Activated CD8-positive, alpha-beta memory T cell treated with anti-CD3 and anti-CD28 coated beads, Interleukin-2, amount 50 U/mL, for 4 hours (primary cell): ENCODE measurements at places on chromosomes 2 and 18.

GRCh38 chr2:78992451-78992806, 33.1 kb upstream of the REG3G start:
- DNase-seq: no peak

DNA sequence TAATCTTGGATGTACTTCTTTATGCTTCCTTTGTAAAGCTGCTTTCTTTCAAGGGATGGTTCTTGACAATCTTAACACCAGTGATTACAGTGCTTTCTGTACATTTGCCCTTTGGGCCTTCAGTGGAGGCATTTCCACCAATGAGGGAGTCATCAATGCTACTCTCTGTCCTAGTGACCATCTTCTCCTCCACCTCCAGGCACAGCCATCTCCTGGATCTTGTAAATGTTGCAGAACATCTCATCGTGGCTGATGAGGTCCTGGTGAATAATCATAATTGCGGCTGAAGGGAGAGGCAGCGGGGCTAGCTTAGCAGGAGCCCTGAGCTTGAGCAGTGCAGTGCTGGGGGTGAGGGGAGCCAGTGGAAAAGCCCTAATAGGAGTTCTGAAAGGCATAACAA, 32.5 kb downstream of the IDH1 start:
- no peak for DNase-seq

- no peak for DNase-seq
Observed at GRCh38 chr2:160087854-160088745, 25.7 kb upstream of the PLA2R1 start.

DNA sequence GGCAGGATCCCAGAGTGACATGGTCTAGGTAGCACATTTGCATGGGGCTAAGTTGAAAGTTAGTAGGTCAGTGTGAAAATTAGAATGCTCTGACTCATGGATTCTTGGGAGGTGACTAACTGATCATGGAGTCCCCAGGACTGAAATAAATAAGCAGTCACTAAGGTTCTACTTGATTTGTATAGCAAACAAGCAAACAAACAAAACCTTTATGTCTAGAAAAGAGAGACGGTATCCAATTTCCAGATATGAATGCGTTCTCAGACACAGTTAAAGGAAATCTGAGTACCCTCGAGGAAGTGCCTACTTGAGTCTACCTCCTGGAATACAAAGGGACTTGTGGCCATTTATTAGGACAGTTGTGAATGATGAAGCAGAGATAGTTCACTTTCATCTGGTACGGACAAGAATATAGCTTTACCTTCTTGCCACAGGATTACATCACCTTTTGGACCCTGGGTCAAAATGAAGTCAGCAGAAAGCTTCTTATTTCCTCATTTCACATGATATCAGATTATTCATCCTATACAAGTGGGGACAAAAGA, 54.3 kb upstream of the AGPS start:
- no peak for DNase-seq

GRCh38 chr2:160952464-160953254, 207.6 kb upstream of the TANK start:
- no peak for DNase-seq

- no peak for DNase-seq
Observed at GRCh38 chr2:160507464-160507863, 13.9 kb upstream of the RBMS1 start.
